ENCODE measurements at places on chromosomes 3 and 15.

DNA sequence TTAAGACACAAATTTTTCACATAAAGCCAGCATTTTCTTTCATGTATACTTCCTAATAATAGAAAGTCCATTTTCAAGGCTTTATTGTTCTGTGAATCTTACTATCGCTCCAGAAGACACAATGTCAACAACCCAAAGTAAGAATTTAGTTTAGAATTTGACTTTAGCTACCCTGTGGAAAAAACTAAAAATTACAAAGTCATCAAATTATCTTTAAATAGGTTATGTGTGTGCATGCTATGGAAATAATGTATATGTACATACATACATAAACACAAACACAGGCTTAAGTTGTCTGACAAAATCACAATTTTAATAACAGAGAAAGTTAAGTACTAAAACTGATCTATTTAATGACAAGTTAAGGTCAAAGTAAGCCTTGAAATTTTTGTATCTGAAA, 20.2 kb upstream of the XXYLT1 start:
- no peak for DNase-seq

- DNase-seq = no peak
Observed at GRCh38 chr15:67121644-67122605, 56.5 kb downstream of the SMAD3 start.

GRCh38 chr15:52808441-52808840, 18.3 kb upstream of the ONECUT1 start:
- no peak for DNase-seq

DNA sequence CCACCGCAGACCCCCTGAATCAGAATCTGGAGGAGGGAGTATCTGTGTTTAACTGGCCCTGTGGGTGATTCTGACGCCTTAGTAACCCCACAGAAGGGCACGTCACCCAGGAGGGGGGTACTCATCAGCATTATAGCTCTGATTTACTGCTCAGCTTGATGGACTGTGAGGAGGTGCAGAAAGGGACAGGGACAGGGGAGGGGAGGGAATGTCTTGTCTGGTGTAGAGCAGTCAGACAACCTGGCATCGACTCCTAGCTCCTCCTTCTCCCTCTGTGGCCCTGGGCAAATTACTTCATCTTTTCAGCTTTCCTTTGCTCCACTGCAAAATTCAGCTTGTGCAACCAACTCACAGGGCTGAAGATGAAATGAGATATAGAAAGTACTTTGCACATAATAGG, 42.3 kb upstream of the GLCE start:
- no peak for DNase-seq

DNA sequence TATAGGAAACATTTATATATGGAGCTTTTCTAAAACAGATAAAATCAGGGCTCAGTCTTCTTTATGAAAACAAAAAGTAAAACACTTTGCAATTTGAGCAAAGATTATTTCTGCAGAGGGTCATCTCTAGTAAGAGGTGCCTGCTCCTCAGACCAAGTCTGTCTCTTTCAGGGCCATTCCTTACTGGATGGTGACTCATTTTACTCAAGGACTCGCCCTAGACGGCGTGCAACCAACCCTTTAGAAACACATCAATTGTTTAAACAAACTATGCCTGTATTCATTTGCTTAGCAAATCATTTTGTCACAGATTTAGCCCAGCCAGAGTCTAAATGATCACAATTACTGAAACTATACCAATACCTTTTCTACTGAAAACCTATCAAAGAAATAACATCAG, 242.8 kb upstream of the ICE2 start:
- no peak for DNase-seq

DNA sequence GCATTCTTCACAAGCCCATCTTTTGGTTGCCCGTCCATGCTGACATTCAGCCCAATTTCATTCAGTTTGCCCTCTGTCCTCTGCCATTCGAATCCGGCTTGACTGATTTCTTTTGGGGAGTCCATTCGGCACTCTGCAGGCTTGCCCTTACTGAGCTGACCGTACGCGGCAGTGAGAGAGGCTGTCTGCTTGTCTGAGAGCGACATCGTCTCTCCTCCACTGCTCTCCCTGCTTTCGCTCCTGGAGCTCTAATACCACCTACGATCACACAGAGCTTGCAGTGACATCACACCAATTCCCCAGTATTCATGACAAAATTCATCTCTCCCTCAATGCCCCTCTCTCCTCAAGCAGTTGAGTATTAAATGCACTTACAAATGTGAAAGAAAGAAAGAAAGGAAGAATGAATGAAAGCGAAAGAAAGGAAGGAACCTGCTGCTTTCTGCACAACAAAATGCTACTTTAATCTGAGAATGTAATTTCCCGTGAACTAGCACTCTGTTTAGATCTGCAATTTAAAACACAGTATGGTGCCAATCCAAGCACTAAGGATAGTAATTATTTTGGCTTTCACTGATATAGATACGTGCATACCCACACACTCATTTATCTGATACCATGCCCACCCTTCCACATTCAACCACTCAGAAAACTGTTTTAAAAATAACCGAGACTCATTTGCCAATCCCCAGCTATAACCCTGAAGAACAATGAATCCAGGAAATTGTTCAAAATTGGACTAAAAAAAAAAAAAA, 89.5 kb downstream of the DHX30 start:
- no peak for DNase-seq

- DNase-seq = no peak
Observed at GRCh38 chr3:139794469-139795265, 116.9 kb upstream of the NMNAT3 start.

GRCh38 chr3:13285007-13285567, 135.0 kb downstream of the NUP210 start:
- DNase-seq = no peak

Measured in activated CD8-positive, alpha-beta memory T cell treated with anti-CD3 and anti-CD28 coated beads for 1 hour (primary cell).